ENCODE measurements at places on chromosomes 2 and 18. TPM values are rescaled to one million over a fixed set of nuclear protein-coding genes. Genes with fewer than 3 reads are reported as not detected.

GRCh38 chr2:129863350-129863749, 116.1 kb upstream of the RAB6C start:
- no peak for DNase-seq

GRCh38 chr2:227774011-227774624, 28.4 kb downstream of the SCYGR8 start:
- DNase-seq = no peak

- DNase-seq = no peak
These were observed 42.0 kb downstream of the CTIF start for GRCh38 chr18:48580782-48581181.

GRCh38 chr2:46309052-46309953, 12.1 kb downstream of the EPAS1 start:
- DNase-seq = no peak

DNA sequence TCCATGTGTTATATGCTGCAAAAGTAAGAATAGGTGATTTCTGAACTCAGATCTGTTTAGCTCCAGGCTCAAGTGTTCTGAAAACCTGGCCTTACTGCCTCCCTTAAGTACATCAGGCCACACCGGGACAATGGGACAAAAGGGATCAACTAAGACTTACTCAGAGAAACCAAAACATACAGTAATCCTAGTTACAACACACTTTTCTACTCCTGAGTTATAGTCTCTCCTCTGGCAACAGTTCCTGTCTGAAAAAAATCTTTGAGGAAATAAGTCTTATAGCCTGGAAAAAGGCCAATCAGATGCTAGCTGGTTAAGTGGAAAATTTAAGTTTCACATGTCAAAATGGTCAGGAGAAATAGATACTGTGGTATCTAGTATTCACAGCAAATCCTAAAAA, 5.6 kb downstream of the METTL5 start:
- DNase-seq = no peak

GRCh38 chr2:9547262-9547991, 8.2 kb downstream of the ADAM17 start:
- DNase-seq = no peak

GALNT13 gene
- 12.8 TPM for total RNA-seq

C1QL2 gene
- total RNA-seq = not detected

CACNB4 gene
- total RNA-seq = 0.31 TPM

SOCS6 gene
- 10.9 TPM for total RNA-seq

TLX2 gene
- not detected for total RNA-seq

MIB1 gene
- total RNA-seq = 35.8 TPM

POTEC gene
- total RNA-seq = 0.10 TPM

CAVIN2 gene
- total RNA-seq = 1.9 TPM
